NCI-H1436 treated with DMSO at 0.1 percent for 48 hours (cell line): ENCODE measurements at places on chromosomes 2 and 18.
A peak's percentile ranks its signal among the peaks of the same experiment; 100 is the strongest.

- DNase-seq = no peak
Measured at GRCh38 chr2:205775097-205775877, 93.0 kb downstream of the NRP2 start.

GRCh38 chr18:44946529-44947113 is 265.9 kb downstream of the SETBP1 start:
- peak; percentile 91 for DNase-seq

- DNase-seq = no peak
Measured at GRCh38 chr18:75727456-75727855, 300.0 kb upstream of the SMIM21 start.

DNA sequence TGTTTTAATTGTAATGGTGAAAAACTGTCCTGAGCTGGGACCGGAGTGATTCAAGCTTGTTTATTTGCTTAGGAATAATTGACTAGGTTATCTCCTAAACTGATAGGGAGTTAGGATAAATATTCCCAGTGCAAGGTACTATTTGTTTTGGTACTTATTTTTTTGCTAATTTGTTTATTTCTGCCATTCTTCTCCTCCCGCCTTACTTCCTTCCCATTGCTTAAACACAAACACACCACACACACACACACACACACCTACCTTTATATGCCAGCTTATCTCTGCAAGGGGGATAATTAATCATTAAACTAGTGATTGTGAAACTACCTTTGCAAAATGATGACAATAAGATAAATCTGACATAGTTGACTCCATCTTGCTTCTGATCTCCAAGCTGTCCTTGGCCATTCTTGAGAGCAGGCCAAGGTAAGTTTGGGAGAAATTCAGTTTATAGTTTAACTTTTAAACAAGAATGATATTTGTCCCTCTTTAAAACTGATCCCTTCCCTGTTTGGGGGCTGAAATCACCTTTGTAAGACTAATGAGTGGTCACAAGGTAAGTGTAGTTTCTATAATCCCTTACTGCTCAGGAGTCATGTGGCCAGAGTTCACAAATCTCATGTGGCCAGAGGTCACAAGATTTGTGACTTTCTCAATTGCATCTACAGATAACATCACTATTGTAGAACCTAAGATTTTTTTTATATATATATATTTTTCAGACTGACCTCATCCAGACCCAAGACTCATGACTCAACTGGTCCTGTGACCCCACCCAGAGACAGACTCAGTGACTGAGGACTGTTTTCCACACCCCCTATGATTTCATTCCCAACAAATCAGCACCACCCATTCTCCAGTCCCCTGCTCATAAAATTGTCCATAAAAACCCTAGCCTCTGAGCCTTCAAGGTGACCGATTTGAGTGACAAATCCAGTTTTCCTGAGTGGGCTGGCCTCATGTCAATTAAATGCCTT is 83.1 kb upstream of the LRRTM4 start:
- DNase-seq = no peak

DNA sequence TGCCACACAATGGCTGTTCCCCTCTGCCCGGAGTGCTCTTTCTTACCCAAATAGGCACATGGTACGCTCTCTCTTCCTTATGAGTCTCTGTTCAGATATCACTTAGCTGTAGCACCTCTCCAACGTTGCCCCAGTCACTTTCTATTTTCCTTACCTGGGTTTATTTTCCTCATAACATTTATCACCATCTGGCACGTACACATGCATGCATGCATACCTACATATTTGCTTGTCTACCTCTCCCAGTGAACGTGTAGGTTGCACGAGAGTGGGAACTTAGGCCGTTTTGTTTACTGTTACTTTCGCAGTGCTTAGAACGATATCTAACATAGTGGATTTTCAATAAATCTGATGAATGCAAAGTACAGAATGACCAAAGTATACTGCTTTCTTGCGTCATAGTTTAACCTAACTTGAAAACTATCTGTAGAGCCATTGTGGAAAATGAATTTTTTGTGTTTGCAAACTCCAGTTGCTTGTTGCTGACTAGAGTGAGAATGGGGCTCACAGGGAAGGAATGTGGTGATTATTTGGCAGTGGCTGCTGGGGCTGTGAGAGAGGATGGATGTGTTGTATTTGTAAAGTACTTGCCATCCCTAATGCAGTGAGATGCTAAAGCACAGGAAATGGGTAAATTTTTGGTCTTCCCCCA is 47.1 kb downstream of the ACSL3 start:
- no peak for DNase-seq

DNA sequence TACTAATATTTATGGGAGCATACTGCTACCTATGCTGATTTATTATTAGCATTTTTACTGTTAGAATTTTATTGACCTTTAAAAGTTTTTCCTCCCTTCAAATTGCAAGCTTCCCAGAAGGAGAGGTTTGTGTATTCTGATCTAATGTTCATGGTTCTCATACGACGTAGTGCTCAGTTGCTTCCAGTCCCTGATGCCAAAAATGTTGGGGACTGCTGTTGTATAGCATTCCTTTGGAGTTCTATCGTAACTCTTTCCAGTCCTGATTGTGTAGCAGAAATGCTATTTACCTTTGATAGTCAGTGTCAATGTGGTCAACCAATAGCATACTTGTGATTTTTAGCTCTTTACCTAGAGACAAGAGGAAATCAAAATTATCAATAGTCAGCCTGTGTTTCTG is 69.5 kb upstream of the ZSWIM2 start:
- no peak for DNase-seq

- DNase-seq = no peak
Measured at GRCh38 chr2:196489371-196489770, 150.1 kb upstream of the CCDC150 start.

- no peak for DNase-seq
Measured at GRCh38 chr18:58097121-58097906, 53.3 kb downstream of the NEDD4L start.
